Activated CD8-positive, alpha-beta memory T cell treated with anti-CD3 and anti-CD28 coated beads for 4 hours (primary cell): ENCODE measurements at places on chromosomes 7 and 10.

DNA sequence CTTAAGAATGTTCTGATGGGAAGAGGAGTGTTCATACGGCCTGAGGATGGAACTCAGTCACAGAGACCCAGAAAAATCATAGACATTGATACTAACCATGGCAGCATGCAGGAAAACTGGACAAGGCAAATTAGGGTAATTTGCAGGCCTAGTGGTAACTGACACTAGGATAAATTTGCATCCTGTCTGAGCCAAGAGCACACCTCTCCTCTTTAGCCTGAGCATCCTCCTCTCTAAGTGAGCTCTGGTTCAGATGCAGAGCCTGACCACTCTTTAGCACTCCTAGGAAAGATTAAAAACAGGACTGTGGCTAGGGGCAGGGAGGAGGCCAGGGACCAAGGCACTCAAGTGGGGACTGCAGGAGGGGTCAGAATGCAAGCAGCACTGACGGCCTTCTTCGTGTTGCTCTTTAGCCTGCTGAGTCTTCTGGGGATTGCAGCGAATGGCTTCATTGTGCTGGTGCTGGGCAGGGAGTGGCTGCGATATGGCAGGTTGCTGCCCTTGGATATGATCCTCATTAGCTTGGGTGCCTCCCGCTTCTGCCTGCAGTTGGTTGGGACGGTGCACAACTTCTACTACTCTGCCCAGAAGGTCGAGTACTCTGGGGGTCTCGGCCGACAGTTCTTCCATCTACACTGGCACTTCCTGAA lies at the start of gene TAS2R41:
TSS of gene TAS2R41 (plus strand) at position 373 of the 650 bp plus-strand sequence. CDS start at position 373, 0 bp downstream.
- no peak for DNase-seq

- DNase-seq = no peak
These were observed 126.6 kb upstream of the LYZL2 start for GRCh38 chr10:30756151-30756550.

- DNase-seq = no peak
These were observed 73.9 kb downstream of the PDGFA start for GRCh38 chr7:445563-446288.

- no peak for DNase-seq
These were observed 4.3 kb downstream of the RAMP3 start for GRCh38 chr7:45161842-45162241.

- no peak for DNase-seq
These were observed 53.1 kb downstream of the UNCX start for GRCh38 chr7:1285556-1286301.
